Caki2 (cell line): ENCODE measurements at places on chromosomes 1 and 21. TPM values are rescaled to one million over a fixed set of nuclear protein-coding genes. Genes with fewer than 3 reads are reported as not detected.

DNA sequence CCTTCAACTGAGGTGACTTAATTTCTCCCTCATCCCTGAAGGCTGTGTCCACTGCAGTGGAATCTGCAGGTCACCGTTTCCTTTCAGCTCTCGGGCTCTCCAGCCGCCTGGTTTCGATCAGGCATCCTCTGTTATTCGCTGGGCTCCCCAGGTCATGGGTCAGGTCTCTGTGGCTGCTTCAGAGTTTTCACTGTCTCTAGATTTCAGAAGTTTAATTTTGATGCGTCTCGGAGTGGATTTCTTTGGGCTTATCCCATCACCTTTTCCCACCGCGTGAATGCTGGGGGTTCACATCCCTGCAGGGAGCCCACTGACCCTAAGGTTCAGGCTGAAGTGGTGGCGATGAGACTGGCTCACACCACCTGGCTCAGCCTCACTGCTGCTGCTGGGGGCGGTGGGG is 3.3 kb downstream of the ACTRT2 start:
- DNase-seq: no peak

GRCh38 chr1:200053646-200054045 is 26.1 kb downstream of the NR5A2 start:
- no peak for DNase-seq

DNA sequence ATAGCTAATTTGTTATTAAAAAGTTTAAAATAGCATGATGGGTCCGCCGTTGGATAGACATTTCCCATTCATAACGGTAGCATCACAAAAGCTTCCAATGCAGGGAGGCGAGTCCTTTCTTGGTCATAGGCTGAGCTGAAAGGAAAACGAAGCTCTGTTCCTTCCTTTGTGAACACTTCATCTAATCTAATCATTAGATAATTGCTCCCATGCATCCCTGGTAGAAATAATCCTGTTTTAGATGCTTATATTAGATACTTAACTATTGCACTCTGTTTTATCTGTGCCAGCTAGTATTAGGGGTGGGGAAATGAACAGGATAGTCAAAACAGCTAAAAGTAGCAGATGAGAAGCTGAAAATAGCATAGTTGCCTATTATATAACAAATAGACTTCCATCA is 215.0 kb downstream of the SLC35F3 start:
- DNase-seq: no peak

DNA sequence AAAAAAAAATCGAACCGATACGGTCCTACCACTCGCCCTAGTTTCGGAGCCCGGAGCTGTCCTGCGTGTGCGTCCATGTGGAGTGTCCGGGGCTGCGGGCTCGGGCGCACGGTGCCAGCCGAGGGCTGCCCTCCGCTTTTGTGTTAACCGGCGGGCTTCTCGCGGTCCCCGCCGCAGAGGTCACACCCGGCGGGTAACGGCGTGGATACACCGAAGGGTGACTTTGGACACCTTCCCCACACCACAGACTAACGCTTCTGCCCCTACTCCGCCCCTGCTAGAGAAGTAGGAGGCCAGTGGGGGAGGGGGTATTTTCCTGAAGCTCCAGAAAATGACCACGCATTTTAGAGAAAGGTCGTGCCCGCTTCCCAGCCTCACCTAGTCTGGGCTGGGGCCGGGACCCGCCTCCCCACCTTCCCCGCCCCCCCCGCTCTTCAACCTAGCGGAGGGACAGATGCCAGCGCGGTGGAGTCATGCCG is 609 bp upstream of the ATF3 start:
- no peak for DNase-seq

- no peak for DNase-seq
Observed at GRCh38 chr1:187078321-187078720, 249.6 kb downstream of the PLA2G4A start.

DNA sequence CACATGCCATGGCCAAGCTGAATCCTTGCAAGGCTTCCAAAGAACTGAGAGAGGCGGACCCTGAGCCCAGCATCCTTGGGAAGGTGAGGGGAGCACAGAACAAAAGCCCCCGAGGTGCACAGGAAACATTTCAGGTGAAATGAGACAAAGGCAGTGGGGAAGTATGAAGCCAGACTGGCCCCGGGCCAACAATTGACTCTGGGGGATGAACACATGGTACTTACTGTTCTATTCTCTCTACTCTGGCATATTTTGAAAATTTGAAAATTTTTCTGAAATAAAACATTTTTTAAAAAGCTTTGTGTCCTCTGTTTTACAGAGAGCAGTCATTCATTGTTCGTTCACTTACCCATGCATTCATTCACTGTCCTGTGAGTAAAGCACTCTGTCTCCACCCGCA is 77.7 kb downstream of the GRIK3 start:
- no peak for DNase-seq

DNA sequence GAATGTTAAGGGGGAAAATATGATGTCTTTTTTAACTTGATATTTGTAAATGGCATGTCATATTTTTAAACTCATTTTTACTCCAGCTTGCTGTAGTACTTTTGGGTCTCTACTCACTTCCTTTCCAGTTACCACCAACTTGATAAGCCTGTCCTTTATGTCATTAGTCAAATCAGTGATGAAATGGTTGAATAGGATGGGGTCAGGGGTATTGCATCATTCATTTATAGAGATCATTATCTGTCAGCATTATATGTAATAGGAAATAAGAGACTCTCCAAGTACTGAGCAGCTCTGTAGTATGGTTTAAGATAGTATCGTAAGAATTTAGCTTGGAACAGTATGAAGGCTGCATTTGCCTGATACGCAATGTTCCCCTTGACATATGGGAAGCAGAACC is 227.3 kb downstream of the BRINP3 start:
- no peak for DNase-seq

- no peak for DNase-seq
Observed at GRCh38 chr1:26608895-26609294, 79.3 kb downstream of the RPS6KA1 start.

DNA sequence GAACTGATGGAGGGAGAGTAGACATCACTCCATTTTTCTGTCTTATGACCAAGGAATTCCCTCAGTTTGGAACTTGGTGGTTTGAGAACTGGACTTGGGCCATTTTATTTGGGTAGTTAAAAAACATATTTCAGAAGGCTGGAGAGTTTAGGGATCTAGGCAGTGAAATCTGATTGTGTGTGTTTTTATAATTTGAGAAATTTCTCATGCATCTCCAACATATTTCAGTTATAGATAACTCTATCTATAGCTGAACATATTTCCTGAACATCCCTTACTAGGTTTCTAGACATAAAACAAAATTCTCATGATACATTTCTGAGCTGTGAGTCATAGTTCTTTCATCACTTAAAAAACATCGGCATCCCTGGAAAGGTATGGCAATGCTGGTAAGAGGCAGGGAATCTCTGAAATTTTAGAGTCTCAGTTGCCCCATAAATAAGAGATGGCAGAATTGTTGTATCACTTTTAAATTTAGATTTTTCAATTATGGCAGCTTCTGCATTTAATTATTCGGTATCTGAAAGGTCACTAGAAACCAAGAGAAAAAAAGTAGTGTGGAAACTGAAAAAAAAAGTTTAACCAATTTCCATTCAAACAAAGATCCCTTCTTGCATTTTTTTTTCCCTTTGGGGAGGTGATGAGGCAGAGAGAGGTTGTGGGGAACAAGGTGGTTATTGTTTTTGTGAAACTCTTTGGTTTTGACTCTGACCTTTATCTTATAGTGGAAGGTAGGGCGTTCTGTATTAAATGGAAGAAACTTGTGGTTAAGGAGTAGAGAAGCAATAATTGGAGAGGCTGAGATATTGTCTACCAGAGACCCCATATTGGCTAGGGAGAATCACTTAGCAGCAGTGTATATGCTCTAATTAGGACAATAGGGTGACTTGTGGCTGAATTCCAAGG is 102.9 kb downstream of the FASLG start:
- no peak for DNase-seq

DNA sequence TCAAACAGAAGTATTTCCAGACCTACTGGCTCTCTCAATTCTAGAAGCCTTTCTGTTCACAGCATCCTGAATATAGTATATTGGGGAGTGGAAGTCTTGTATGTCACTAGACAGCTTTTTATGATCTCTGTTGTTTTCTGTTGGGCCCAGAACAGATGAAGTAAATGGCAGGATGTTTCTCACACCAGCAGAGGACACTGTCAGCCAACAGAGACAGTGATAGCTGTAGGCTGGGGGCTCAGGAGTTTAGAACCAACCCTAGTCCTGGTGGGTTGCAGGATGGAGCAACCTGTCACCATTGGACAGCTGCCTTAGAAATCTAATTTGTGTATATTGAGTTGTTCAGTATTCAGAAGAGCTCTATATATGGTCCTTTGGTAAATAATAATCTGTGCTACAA is 16.9 kb downstream of the AGO1 start:
- no peak for DNase-seq

DNA sequence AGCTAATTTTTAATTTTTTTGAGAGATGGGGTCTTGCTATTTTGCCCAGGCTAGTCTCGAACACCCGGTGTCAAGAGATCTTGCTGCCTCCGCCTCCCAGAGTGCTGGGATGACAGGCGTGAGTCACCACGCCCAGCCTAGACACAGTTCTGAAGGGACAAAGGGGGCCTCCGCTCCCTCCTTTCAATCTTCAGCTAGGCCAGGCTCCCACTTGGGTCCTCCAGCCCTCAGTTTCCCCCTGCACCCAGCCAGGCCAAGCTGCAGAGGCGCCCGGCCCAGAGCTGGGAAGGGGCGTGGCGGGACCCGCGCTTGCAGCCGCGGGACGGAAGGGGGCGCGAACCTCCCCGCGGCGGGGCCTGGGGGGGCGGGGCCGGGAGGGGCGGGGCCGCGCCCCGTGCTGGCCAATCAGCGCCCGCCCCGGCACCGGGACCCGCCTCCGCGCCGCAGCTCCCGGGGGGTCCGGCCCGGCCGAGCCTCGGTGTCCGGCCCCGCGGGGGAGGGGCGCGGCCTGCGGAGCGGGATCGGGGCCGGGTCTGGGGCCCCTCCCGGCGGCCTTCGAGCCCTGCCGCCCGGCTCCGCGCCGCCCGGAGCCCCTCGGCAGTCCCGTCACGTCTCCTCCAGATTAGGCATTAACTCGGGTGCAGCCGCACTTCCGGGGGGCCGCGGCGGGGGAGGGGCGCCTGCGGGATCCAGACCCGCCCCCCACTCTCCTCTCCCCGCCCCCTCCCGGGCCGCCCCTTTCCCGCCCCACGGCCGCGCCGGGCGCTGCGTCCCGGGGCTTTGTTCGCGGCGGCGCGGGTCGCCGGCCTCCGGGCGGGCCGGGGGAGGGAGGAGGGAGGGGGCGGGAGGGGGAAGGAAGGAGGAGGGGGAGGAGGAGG is 559 bp upstream of the AGRN start:
- peak; percentile 88 for DNase-seq

The PBXIP1 gene
- 19.2 and 33.0 TPM in 2 replicates for total RNA-seq

The SLC35F3 gene
- 6.9 and 10.1 TPM in 2 replicates for total RNA-seq

The LEPR gene
- total RNA-seq: 12.0 and 22.8 TPM in 2 replicates

The TAS1R1 gene
- total RNA-seq: not detected in 2 replicates

The SLAMF9 gene
- not detected in 2 replicates for total RNA-seq

The LINGO4 gene
- not detected in 2 replicates for total RNA-seq
